ENCODE measurements at places on chromosomes 13 and 19.

DNA sequence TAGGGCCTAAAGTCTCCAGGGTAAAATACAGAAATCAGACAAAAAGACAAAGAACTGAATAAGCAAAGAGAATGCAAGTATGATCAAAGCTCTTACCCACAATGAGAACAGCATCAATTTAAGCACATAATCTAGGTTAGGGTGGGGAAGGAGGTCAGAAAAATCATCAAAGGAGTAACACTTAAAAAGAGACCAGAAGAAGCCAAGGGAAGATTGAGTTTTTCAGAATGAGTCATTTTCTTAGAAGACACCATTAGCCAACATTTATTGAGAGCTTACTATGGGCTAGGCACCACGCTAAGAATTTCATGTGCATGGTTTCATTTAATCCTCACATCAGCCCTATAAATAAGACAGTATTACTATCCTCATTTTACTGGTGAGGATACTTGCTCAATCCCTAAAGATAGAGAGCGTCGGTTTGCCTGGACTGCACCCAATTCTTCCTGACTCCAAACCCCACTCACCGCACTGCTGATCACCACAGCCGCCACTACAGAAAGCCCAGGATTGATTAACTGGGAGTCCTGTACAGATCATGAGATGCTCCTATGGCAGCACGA lies 1.7 kb upstream of the SHISA2 start:
- DNase-seq: no peak

DNA sequence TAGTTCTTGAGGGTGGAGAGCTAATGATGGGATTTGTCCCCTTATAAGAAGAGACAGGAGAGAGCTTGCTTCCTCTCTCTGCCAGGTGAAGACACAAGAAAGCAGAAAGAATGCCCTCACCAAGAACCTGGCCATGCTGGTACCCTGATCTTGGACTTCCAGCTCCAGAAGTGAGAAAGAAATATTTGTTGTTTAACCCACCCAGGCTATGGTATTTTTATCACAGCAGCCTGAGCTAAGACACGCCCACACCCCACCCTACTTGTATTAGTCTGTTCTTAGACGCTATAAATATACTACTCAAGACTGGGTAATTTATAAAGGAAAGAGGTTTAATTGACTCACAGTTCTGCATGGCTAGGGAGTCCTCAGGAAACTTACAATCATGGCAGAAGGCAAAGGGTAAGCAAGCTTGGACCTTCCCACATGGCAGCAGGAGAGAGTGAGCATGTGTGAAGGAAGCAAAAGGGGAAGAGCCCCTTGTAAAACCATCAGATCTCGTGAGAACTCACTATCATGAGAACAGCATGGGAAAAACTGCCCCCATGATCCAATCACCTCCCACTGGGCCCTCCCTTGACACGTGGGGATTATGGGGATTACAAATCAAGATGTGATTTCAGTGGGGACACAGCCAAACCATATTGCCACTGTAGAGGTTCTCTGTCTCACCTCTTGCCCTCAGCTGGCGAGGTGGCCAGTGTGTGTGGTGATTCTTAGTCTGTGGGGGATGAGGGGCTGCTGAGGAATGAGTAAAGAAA lies 57.4 kb upstream of the RCBTB2 start:
- no peak for DNase-seq

GRCh38 chr19:3692141-3693024 lies 7.9 kb downstream of the PIP5K1C start:
- peak; percentile 23 for DNase-seq

DNA sequence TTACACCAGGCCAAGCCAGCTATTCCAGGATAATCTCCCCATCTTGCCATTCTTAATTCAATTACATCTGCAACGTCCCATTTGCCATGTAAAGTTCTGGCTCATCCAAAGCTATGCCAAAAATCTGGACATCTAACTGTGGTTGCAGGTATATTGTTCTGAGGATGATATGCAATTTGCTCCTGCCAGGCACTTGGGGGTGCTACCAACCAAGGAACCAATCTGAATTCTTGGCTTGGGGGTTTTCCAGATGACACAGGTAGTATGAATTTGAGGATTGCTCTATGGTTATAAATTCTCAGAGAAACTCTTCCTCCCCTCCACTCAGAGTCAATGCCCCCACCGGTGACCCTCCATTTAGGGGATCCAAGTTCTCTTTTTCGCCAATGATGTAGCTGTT lies 33.0 kb downstream of the CRYL1 start:
- no peak for DNase-seq

DNA sequence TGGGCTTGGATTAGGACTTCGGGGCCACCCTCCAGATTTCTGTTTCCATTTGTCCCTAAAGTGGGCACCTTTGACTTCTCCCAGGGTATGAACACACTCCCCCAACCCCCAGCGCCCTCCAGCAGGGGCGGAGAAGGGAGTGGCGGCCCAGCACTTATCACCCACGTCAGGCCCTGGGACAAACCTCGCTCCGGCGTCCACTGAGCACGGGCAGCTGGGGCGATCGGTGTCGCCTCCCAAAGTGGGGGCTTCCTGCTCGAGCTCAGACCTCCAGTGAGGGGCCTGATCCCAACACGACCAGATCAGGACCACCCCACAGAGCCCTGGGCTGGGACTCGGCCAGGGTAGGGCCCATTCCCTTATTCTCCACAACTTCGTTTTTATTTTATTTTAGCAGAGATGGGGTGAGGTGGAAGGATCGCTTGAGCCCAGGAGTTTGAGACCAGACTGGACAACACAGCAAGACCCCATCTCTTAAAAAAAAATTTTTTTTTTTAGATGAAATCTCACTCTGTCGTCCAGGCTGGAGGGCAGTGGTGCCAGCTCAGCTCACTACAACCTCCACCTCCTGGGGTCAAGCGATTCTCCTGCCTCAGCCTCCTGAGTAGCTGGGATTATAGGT lies 3.7 kb upstream of the TCF3 start:
- no peak for DNase-seq

GRCh38 chr19:11421371-11422098 lies 2.4 kb upstream of the RGL3 start:
- no peak for DNase-seq

- no peak for DNase-seq
Observed at GRCh38 chr13:43041369-43041921, 18.1 kb downstream of the DNAJC15 start.

DNA sequence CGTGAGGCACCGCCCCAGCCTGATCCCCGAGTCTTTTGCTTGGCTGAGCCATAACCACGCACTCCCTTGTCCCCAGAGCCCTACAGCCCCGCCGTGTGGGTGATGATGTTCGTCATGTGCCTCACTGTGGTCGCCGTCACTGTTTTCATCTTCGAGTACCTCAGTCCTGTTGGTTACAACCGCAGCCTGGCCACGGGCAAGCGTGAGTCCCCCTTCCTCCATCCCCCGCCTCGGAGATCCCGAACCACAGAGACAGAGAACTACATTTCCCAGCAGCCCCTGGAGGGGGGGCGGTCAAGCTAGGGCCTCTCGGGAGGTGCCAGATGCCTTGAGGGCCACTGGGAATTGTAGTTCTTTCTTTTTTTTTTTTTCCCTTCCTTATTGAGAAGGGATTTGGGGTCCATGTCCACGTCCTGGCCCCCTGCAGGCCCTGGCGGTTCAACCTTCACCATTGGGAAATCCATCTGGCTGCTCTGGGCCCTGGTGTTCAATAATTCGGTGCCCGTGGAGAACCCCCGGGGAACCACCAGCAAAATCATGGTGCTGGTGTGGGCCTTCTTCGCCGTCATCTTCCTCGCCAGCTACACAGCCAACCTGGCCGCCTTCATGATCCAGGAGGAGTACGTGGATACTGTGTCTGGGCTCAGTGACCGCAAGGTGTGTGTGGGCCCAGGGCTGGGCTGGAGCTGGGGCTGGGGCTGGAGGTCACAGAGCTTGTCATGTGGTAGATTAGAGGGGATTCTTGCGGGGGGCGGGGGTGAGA lies 25.9 kb downstream of the GRIN2D start:
- peak; percentile 52 for DNase-seq

DNA sequence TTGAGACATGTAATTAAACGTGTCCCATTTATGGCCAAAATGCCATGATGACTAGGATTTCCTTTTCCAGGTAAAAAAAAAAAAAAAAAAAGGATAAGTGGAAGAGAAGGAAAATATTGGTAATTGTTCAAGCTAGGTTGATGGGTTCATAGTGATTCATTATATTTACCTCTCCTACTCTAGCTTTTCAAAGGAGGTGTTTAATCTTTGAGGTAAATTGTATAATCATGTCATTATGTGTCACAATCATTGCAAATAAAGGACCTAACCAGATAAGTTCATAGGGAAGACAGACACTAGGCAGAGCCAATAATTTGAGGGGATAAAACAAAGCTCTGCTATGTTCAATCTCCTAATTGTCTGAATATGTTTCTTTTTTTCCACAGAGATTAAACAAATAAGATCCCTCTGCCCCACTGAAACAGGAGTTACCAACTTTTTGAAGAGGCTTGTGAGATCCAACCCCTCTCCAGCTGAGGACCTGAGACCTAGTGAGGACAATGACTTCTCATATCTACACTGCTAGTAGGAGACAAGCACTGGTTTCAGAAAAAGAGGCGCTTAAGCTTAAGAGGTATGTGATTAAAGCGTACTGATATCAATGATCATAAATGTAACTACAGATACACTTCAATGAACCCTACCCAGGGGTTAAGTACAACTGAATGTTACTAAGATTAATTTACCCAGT lies 61.4 kb downstream of the USP12 start:
- no peak for DNase-seq

GRCh38 chr19:46513461-46514236 lies 18.0 kb upstream of the PNMA8B start:
- DNase-seq: peak; percentile 67

DNA sequence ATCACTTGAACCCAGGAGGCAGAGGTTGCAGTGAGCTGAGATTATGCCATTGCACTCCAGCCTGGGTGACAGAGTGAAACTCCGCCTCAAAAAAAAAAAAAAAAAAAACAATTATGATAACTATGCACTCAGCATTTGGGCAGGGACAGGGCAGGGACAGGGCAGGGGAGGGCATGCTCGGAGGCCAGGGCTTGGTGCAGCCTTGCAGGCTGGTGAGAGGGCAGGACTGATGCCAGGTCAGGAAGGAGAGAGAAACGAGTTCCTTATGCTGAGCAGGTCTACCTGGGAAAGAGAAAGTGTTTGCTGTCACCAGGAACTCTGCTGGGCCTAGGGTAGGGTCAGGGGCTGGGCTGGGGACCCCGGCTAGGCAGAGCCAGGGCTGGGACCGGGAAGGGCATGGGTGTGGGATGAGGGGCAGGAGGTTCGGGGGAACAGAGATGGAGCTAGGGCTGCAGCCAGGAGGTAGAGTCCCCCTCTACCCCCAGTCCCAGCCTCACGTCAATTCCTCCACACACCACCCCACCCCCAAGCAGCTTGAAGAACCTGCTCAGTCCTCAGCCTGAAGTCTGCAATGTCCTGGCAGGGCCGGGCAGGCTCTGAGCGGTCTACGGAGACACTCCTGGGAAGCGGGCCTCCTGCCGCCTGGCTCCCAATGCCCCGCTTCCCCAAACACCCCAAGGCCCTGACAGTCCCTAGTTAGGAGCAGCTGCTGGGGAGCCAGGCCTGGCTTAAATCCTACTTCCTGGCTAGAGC lies 2.8 kb downstream of the FXYD3 start:
- DNase-seq: no peak

GRCh38 chr19:32878988-32879387 lies 9.4 kb upstream of the SLC7A9 start:
- DNase-seq: no peak

GRCh38 chr19:30785458-30786137 lies 413.4 kb downstream of the ZNF536 start:
- no peak for DNase-seq

DNA sequence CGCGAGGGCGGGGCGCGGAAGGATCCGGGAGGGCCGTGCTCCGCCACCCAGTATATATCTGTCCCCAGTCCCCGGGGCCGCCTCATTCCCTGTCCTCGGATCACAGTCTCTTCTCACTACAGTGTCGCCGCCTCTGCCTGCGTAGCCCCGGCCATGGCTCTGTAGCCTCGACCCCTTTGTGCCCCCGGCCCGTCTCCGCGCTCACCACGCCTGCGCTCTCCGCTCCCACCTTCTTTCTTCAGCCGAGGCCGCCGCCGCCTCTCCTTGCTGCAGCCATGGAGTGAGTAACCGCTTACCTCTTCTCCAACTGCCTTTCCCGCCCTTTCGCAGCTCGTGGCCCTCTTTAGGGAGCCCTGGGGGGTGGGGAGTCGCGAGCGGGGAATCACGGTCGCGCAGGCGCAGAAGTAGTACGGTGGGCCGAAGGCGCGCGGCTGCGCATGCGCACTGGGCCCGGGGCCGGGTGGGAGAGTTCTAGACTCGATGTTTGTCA lies at the start of the genes ATF5 and NUP62:
TSS of gene ATF5 (plus strand) at position 85 of the 490 bp plus-strand sequence. CDS start 1,646 bp downstream, outside the sequence.
TSS of gene NUP62 (minus strand) at position 384 of the 490 bp plus-strand sequence. CDS start 19,697 bp downstream, outside the sequence.
- peak; percentile 86 for DNase-seq

GRCh38 chr13:36101157-36101556 lies 30.0 kb downstream of the DCLK1 start:
- no peak for DNase-seq

DNA sequence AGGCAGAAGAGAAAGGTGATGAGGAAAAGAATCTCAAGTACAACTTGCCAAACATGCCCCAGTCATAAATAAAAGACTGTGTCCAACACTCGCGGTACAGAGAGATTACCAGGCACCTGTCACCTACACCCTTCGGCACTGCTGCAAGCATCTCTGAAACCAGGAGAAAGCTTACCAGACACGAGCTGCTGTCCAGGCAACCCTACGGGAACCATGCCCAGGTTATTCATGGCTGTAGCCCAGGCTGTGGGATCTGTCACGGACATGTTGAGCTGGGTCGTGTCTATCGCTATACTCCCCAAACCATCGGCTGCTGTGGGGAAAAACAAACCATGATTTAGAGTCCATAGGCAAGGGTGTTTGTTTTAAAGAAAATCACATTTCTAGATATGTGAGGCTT lies 375.0 kb downstream of the ENOX1 start:
- no peak for DNase-seq

GRCh38 chr13:25910991-25911419 lies 140.8 kb downstream of the SHISA2 start:
- no peak for DNase-seq

DNA sequence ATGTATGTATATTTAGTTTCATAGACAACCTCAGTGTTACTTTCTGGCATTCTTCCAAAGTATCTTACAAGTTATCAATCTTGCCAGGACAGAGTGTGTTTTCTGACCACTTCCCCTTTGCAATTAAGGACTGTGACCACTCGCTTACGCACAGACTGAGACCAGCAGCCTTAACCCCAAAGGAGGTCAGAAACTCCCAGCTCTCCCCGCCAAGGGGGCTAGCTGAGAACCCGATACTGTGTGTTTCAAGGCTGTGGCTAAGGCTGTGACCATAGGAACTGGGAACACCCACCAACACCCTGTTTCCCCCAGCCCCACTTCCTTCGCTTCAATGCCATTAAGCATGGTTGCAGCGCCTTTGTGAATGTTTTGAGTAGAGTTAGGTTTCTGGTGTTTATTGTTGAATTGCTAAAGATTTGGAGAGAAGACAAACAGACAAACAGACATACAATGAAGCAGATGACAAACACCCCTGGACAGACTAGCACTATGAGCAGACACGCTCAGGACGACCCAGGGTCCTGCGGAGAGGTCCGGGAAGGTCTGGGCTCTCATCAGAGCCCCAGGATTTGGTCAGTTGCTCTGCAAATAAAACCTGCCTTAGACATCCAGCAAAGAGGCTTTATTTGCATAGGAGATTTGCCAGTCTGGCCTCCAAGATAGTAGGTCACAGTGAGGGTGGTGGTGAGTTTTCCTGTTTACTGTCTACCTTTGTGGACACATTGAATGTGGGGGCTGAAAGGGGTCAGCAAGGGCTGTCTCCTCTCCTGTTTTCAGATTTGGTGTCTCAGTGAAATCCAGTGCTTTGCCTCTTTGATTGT lies 25.0 kb upstream of the TNFSF11 start:
- DNase-seq: no peak

GRCh38 chr19:15672580-15673175 lies at the start of gene CYP4F12:
Gene CYP4F12 (plus strand): TSS chr19:15673087. CDS start chr19:15673530, 443 bp downstream.
- DNase-seq: no peak

All from activated T-helper 1 cell treated with Interleukin-2 at 50 U/mL for 16 hours (primary cell).